ENCODE measurements at places on chromosomes 2 and 18.
A peak's percentile ranks its signal among the peaks of the same experiment; 100 is the strongest.

- DNase-seq = no peak
Measured at GRCh38 chr2:105925390-105925789, 180.7 kb downstream of the NCK2 start.

DNA sequence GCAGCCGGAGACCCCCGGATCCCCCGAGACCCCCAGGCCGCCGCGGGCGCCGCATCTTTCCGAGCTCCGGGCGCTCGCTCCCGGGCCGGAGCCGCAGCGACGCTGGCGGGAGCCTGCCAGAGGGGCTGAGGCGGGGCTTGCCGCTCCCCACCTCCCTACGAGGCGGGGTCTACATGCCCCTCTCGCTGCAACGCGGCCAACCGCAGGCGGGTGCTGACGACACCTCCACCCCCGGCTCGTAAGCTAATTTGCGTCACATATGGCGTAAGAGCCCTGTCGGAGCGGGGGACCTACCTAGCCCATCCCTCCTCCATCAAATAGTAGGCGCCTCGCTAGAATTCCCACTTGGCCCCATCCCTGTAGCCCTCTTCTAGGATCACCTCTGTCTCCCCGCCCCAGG lies at the start of gene PTPRN:
Gene PTPRN, minus strand, starts transcription at position 124 of the 400 bp plus-strand sequence. Its CDS starts 69 bp downstream, at position 55.
- DNase-seq = no peak

DNA sequence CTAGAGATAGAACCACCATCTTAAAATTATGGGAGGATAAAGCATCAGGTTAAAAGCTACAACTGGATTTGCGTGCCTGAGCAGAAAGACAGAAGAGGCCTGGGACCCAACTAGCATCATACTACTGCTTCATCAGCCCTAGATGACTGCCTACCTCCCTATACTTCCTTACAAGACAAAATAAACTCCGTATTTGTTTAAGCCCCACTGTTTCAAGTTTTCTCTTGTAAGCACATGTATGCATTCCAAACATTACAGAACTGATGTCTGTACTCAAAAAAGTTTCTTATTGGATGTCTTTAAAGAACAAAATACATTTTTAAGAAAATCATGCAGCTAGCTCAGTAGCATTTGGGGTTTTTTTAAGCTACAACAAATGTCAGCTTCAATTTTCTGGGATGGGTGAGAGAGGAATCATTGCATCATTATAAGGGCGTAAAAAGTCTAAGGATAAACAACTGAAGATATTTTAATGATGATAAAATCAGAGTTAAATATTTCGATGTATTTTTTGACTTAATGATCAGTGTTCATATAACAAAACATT lies 213.1 kb downstream of the EXOC6B start:
- no peak for DNase-seq

GRCh38 chr2:207423886-207424285 lies 105.9 kb upstream of the CREB1 start:
- DNase-seq = no peak

DNA sequence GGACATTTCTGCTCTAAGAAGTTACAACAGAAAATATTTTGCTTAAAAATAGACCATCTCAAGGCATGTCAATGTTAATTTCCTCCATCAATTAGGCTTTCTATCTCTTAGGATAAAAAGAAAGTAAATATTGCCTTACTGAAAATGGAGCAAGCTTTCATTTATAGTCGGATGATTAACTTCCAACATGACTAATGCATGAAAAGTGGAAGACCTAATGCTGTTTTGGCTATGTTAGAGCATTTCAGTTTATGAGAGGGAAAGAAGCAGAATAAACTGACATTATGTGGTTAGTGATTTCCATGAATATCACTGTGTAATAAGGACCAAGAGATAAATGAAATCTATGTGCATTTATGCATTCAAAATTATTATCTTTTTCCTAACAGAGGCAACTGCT lies 475.2 kb upstream of the UBE2E3 start:
- DNase-seq = no peak

DNA sequence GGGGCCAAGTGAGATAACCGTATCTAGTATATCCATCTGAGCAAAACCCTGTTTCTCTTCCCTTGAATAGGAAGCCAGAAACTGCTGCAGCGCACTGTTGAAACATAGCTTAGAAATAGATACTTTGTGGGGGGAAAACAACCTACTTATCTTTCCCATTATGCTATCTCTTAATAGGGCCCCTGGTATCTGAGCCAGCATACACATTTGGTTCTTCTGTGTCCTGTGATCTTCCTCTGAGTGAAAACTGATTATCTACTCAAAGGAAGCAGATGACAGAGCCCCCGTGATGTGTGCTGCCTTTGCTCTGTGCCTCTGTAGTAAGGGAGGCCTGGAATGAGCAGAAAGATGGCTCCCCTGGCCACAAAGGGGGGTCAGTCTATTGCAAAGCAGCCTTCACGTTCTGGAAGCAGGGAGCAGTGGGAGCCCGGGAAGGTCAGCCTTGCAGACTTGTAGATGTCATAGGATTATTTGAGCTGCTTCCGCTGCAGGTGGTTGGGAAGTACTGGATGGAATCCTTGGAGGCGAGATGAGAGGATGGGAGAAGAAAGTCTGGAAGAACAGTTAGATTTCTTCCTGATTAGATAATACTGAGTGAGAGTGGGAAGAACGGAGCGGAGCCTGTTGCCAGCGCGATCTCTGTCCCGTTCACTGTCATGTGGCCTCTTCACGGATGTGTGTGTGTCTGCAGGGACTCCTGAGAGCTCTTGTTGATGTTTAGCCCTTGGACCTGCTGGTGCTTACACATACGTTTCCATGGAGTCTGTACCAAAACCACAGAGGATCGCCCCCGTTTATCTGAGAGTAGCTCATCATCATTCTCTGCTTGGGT lies 150.1 kb downstream of the AGAP1 start:
- DNase-seq = no peak

GRCh38 chr2:142128105-142128504 lies 2.7 kb downstream of the LRP1B start:
- DNase-seq = no peak

DNA sequence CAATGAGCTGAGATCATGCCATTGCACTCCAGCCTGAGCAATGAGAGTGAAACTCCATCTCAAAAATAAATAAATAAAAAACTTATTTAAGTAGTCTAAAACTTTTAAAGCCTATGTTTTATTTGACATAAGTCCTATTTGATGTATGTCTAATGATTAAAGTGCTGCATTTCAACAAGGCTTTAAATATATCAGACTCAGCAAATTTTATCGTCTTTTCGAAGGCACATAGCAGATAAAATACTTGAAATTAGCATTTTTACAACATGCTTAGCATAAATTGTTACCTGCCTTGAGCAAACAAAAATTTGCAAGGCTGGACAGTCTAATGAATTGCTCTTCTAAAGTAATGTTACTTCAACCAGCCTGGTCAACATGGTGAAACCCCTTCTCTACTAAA lies 85.9 kb downstream of the PRKRA start:
- no peak for DNase-seq

GRCh38 chr2:152098496-152099366 lies at the start of gene CACNB4:
CACNB4 (minus strand) TSS chr2:152099044.
- DNase-seq = no peak

- DNase-seq = no peak
Measured at GRCh38 chr18:58996131-58996641, 131.5 kb downstream of the ZNF532 start.

DNA sequence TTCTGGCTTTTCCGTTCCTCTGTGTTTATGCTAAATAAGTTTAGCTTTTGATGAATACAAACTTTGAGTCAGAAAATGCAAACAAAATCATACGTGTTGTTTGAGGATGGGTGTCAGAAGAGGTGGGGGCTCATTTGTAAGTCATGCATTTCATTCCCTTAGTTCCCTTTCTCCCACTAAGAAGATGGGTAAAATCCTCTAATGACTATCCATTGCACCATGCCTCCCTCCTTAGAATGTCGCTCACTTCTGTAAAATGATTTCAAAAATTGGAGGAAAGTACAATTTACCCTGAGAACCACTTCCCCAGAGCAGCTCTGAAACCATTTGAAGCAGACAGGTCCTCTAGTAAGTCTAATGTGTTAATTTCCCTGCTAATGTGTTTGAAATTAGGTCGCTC lies 629.6 kb upstream of the VRK2 start:
- no peak for DNase-seq

DNA sequence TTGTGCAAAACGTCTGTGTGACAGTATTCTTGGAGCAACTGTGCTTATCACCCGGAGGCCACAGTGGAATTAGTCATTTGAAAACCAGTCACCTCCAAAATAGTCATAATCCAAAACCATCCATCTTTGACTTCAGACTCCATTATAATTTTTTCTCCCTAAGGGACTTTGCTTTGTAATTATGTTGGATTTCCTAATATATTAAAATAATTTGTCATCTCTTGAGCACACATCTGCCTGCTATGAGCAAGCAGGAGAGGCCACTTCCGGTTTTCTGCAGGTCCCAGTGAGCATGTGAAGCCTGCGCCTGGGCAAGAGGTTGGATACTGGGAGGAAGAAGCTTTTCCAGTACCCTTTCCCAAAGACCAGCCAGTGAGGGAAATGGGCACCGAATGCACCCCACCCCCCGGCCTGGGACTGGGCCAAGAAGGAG lies 57.7 kb downstream of the ODC1 start:
- no peak for DNase-seq

DNA sequence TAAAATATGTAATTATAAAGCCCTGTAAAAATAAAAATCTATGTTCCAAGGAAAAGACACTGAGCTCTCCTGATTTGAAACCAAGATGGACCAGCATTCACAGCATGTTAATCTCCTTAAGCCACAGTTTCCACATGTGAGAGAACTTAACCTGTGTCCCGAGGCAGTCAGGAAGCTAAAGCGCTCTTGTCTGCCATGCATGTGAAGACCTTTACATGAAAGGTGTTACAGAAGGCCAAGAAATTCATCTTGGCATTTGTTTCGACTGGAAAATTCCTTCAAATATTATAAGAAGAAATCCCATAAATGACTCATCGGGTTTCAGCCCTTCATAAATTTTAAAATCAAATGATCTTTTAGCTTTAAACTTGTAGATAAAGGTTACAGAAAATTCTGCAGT lies 328.6 kb downstream of the CDH2 start:
- DNase-seq = no peak

GRCh38 chr2:65292106-65292400 lies 64.4 kb downstream of the ACTR2 start:
- no peak for DNase-seq

- DNase-seq = no peak
Measured at GRCh38 chr18:74140582-74140981, 7.1 kb downstream of the FBXO15 start.

GRCh38 chr2:241946306-241947003 lies 76.9 kb downstream of the RTP5 start:
- no peak for DNase-seq

DNA sequence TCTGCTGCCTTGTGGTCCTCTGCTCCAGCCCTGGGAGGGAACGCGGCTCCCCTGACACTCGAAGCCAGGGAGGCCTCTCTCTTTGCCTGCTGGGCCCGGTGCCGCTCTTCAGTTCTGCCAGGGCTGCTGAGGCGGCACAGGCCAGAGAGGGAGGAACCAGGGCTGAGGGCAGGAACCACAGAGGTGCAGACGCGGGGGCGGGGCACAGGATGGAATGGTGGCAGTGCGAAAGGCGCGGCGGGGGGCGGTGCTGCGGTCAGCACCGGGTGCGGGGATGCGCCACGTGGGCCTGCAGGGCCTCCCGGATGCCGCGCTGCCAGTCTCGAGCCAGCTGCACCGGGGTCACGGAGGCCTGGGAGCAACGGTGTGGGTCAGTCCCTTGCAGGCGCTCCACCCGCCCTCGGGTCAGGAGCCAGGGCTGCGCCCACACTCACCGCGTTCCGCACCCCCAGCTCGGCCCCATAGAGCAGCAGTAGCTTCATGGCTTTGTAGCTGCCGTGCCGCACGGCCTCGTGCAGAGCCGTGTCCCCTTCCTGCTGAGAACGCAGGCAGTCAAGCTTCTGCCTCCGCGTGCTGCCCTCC lies 4.4 kb downstream of the ANKRD23 start:
- DNase-seq = peak; percentile 87

DNA sequence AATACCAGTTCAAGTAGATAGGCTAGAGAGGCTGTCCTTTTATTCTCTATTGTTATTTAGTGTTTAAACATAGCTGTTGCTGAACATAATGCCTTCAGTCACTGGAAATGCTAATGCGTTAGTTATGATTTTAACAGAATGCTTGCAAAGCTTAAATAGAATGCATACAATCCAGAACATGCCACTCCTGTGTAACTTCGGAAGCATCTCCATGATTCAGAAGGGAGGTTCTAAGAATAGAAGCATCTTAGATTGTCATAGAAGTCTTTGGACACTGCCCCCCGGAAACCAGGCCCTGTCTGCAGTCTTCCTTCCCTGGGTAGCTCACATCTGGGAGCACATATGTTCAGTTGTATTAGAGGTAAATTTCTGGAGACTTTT lies 73.2 kb downstream of the ZNF532 start:
- no peak for DNase-seq

DNA sequence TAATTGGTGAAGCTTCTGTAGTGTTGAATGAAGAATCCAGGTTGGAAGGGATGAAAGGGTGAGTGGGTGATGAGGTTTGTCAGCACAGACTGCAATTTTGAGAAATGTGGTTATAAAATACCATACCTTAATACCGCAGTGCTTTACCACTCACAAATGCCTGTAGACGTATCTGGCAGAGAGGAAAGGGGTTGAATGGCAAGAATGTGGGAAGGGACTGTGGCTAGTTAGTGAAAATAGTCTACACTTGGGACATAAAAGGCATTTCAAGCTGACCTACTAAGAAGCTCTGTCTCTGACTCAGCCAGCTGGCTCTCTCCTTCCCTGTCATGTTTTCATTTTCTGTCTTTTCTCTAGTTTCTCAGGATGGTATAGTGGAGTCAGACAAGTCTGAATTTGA lies 25.1 kb downstream of the CDK15 start:
- DNase-seq = no peak

- no peak for DNase-seq
Measured at GRCh38 chr18:48815581-48816324, 135.0 kb downstream of the SMAD7 start.

- no peak for DNase-seq
Measured at GRCh38 chr2:157946919-157947557, 70.9 kb upstream of the ACVR1 start.

DNA sequence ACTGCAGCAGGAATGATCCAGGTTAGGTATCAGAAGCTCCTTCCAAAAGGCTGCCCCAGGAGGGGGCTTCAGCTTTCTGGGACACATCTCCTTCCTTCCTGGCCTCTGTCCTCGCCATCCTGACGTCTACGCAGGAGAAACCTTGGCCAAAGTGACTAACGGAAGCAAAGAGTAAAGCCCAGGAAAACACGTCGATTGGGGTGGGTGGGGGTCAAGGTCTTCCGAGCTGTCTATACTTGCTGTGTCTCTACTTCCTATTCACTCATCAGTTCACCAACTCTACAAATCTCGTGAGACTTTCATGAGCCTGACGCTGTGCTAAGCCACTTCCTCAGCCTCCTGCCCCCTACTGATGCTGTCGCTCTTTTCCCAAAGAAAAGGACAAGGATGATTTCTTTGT lies 212.6 kb downstream of the TNS1 start:
- DNase-seq = no peak

- DNase-seq = peak; percentile 19
Measured at GRCh38 chr2:61662990-61663389, 124.8 kb upstream of the XPO1 start.

Data from activated gamma-delta T cell treated with Interleukin-2 at 50 U/mL for 16 hours (primary cell).